T-helper 1 cell (primary cell): ENCODE measurements at places on chromosomes 5 and 9.

GRCh38 chr5:1090538-1090937 is 21.3 kb downstream of the SLC12A7 start:
- DNase-seq, result no peak

DNA sequence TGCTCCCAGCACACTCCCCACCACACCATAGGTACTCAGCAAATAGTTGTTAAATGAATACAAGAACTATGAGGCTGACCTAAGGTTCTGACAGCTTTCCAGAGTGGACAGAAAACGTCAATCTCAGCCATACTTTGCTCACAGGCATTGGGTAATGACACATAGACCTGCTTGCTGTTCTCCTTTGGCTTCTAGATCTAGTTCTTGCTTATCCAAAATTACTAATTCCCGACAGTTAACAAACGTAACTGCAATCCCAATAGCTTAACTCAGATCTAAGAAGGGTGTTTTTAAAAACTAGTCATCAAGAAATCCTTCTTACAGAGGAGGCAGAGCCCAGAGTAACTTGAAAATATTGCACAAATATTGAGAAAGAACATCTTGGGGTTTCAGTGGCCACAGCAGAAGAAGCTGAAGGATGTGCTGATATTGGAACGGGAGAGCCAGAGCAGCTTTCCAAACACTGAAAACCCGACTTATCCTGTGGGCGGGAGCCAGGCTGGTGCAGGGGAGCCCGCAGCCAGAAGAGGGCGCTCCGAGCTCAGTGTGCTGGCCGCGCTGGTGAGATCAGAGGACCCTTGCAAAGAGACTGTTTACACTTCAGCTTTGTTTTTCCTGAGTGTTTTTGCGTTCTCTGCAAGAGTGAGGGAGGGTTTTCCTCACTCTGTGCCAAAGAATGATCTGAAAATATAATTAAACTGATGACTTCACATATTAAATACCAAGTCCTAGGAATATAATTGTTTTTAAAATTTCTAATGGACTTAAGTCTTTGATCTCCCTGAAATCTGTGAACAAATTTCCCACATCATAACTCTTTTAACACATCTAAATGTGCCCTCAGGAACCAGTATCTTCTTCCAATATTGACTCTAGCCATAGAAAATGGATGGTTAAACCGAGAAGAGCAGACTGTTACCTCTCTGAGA is 30.3 kb downstream of the FGF1 start:
- peak; percentile 50 for DNase-seq

- DNase-seq, result no peak
Measured at GRCh38 chr5:126543660-126544059, 51.4 kb downstream of the ALDH7A1 start.

GRCh38 chr5:55306641-55307382 is 682 bp downstream of the DHX29 start:
- DNase-seq, result no peak

GRCh38 chr5:151029179-151030055 is 9.0 kb downstream of the GPX3 start:
- no peak for DNase-seq

GRCh38 chr9:96025995-96026602 is 150.6 kb downstream of the ERCC6L2 start:
- no peak for DNase-seq

DNA sequence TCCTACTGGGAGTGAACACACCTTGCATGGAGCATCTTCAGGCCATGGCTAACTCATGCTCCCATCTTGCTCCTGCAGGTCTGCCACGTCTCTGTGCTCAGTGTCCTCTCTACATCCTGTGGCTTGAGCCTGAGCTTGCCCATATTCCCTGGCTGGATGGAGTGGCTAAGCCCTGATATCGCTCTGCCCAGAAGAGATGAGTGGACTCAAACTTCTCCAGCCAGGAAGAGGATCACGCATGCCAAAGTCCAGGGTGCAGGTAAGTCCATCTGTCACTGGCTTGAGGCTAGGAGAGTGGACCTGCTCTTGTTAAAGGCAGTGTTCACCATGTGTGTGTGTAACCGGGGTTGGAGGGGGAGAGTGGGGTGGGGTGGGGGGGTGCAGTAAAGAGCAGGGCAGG is 1.6 kb upstream of the RGS3 start:
- DNase-seq, result no peak

DNA sequence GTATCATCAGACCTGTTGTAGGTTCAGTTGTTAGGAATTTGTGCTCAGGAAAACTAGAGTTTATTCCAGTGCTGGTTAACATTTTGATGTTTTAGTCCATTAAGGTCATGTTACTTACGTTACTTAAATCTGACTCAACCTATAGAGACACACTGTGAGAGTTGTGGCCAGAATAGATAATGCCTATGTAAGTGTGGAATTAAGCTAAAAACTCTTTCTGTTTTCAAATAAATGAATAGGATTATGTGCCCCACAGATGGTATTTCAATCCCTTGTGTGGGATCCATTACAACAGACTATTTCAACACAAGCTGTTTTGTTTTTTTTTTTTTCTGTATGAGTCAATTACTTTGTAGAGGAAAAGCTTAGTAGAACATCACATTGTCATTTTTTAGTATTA is 68.1 kb downstream of the MEGF10 start:
- no peak for DNase-seq

- DNase-seq, result no peak
Measured at GRCh38 chr9:98997604-98998003, 53.9 kb downstream of the COL15A1 start.

DNA sequence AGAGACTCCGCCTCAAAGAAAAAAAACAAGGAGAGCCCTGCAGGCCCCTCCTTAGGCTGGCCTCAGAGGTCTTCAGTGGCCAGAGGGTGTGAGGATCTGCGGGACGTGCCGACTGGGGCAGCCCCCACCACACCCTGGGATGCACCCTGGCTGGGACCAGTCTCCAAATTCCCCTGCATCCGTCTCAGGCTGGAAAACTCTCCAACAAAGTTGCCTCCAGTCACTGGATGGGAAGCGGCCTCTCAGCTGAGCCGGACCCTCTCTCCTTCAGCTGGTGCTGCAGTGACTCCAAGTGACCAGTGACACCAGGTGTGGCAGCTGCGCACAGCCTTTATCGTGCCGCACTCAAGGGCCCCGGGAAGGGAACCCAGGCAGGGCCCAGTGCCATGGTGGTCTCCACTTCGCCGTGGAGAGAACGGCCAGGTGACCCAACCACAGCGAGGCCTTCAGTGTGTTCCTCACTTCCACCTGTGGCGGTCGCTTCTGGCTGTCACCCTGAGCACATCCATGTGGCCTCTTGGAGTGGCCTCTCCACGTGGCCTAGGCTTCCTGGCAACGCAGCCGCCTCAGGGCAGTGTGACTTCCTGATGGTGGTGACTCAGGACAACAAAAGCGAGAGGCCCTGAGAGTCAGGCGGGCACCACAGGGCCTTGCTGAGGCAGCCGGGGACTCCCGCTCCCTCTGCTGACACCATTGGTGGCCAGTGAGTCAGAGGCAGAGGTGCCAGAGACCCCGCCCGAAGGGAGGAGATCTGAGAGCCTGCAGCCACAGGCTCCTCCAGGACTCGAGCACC is 19.3 kb upstream of the CAMSAP1 start:
- no peak for DNase-seq

DNA sequence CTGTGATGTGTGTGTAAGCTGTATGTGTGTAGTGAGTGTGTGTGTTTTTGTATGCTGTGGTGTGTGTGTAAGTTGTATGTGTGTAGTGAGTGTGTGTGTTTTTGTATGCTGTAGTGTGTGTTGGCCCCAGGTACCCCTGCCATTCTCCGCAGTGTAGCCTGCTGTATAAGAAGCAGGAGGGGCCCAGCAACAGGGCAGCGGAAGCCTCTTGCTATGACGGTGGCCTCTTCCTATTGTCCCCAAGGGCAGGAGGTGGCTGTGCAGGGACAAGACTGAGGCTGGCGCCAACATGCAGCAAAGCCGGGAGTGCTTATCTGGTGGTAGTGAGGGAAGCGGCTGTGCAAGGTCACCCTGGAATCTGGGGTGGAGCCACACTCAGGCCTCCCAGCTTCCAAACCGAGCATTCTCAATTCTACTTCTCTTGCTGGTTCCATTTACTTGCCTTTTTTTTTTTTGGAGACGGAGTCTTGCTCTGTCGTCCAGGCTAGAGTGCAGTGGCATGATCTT is 5.1 kb downstream of the SPAAR start:
- DNase-seq, result no peak

DNA sequence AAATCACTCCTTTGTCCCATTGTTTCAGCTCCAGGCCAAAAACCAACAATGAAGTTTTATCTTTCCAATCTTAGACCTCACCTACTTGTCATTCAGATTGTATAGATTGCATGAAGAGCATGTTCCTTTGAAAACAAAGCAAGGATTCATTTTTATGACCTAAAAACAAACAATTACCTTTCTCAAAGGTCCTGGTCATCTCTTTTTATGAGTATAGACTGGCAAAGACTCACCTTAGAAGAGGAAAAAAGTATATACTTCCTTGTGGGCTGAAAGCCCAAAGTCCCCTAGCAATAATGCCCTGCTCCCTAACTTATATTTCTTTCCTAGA is 28.4 kb upstream of the TLE1 start:
- DNase-seq, result no peak

GRCh38 chr5:19555436-19555835 is 432.6 kb downstream of the CDH18 start:
- DNase-seq, result no peak

GRCh38 chr5:78912085-78912771 is 72.9 kb downstream of the ARSB start:
- DNase-seq, result no peak

DNA sequence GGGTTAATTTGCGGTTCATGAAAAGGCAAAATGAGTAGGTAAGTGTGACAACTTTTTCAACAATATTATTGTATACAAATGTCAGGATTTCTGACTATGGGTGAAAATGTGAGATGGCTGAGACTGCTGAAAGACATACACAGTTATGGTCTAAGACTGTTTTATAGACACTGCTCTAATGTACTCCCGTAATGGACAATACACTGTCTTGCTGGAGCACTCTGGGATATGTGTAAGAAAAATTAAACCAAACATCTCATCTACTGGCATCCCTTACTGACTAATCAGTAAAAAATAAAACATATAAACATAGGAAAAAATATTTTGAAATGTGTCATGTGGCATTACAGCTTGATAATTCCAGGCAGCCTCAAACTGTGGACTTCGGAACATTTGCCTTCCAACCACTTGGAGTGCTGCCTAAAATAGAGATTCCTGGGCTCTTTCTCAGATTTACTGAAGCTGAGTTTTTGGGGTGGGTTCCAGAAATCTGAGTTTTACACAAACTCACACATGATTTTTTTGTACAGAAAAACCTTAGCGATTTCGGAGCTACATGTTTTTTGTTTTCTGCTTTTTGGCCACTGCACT is 233.9 kb upstream of the TBCA start:
- DNase-seq, result no peak

GRCh38 chr5:54965806-54966205 is 19.6 kb downstream of the ESM1 start:
- no peak for DNase-seq

DNA sequence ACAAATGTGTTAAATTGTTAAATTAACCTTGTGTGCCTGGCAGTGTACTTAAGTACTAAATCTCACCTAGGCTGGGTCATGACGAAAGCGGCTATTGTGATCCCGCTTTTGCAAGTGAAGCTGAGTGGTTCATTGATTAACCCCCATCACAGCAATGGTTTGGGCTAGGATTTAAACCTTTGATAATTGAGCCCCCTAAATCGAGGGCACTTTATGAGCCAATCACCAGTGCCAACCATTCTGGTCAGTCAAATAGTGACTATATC is 22.8 kb downstream of the HNRNPK start:
- no peak for DNase-seq

- DNase-seq, result no peak
Measured at GRCh38 chr5:36778336-36778735, 98.2 kb upstream of the NIPBL start.

DNA sequence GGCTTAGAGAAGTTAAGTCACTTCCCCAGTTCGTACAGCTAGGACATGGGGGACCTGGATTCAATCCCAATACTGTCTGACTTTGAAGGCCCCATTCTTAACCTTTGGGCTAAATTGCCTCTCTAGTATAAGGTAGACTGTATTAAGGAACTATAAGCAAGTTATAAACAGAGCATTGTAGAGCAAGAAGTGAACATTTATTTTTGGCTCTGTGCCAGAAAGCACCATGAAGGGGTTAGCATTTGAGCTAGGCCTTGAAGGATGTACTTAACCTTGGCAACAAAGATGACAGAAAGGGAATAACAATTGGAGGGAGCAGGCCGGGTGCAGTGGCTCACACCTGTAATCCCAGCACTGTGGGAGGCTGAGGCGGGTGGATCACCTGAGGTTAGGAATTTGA is 32.8 kb downstream of the GALNT10 start:
- DNase-seq, result no peak

DNA sequence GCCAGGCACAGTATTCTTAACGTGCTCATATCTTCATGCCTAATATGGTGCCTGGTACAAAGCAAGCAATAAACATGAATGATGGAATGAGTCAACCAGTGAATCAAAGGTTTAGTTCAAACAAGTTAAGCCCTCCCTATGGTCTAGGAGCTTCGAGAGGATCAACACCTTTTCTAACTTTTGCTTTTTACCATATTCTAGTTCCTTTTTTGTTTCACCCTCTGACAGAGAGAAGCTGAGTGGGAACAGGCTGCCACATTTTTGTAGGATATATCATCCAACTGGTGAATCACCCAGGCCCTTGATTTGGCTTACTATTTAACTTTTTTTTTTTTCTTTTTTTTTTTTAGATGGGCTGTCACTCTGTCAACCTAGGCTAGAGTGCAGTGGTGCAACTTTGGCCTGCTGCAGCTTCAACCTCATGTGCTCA is 39.3 kb upstream of the TNC start:
- no peak for DNase-seq

DNA sequence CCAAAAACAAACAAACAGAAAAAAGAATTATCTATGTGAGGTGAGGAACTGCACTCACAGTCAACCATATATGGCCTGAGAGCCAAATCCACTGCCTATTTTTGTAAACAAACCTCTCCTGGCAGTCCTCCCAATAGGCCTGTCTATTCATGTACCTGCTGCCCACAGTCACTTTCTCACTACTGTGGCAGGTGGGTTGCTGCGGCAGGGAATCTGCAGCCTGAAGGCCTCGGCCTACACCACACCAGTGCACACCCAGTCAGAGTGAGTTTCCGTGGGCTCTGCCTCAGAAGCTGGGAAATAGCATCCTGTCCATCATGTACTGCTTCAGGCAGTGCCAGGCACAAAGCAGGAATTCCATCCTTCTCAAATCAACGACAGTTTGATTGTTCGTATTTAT is 82.3 kb downstream of the SPTLC1 start:
- no peak for DNase-seq

DNA sequence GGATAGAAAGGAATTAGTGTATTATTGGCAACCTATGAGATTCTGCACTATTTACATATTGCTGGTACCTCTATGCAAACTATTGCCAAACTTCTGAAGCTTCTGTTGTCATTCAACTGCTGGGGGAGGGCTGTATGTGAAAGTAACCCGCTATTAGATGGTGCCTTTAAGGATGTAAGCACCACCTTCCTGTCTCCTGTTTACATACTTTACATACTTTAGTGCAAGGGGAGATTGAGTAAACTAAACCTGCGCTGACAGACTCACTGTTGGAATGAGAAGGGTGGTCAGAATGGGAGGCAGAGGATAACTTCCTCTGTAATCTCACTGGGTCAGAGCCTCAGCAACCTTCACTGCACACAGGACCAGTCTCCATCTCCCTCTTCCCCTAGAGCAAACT is 123.8 kb downstream of the NR3C1 start:
- DNase-seq, result no peak
